ENCODE measurements at places on chromosomes 3 and 15.

GRCh38 chr3:90062016-90062415 is 954.6 kb downstream of the EPHA3 start:
- peak; percentile 68 for DNase-seq

GRCh38 chr3:88105325-88105724 is 44.4 kb upstream of the C3orf38 start:
- DNase-seq = peak; percentile 85

GRCh38 chr3:46958467-46959160 is 17.9 kb downstream of the CCDC12 start:
- no peak for DNase-seq

- no peak for DNase-seq
These were observed 6.9 kb downstream of the IQGAP1 start for GRCh38 chr15:90394748-90395442.

- DNase-seq = no peak
These were observed 312.1 kb downstream of the SLC9A9 start for GRCh38 chr3:143535994-143536784.

- no peak for DNase-seq
These were observed 18.1 kb upstream of the AGBL1 start for GRCh38 chr15:86061581-86061980.

DNA sequence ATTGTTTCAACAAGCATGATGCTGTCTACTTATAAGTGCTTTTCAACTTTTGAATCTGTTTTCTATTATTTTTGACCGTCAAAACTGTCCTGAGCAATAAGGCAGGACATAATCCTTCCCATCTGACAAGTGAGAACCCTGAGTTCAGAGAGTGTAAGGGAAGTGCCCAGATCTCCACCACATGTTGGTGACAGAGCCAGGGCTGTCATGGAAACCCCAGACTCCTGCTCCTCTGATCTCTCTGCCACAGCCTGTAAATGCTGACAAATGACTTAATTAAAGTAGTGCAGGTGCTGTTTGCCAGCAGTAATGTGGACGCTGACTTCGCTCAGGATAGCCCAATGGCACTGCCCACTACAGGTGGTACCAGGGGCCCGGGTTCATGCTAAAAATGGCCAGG is 40.3 kb downstream of the SPSB4 start:
- DNase-seq = no peak
